Activated naive CD4-positive, alpha-beta T cell treated with Interleukin-2 at 50 U/mL for 16 hours (primary cell): ENCODE measurements at places on chromosomes 3 and 15.
A peak's percentile ranks its signal among the peaks of the same experiment; 100 is the strongest.

GRCh38 chr3:172104471-172105072, 65.2 kb downstream of the FNDC3B start:
- DNase-seq: no peak

- DNase-seq: no peak
Observed at GRCh38 chr3:177746337-177746933, 549.2 kb upstream of the TBL1XR1 start.

DNA sequence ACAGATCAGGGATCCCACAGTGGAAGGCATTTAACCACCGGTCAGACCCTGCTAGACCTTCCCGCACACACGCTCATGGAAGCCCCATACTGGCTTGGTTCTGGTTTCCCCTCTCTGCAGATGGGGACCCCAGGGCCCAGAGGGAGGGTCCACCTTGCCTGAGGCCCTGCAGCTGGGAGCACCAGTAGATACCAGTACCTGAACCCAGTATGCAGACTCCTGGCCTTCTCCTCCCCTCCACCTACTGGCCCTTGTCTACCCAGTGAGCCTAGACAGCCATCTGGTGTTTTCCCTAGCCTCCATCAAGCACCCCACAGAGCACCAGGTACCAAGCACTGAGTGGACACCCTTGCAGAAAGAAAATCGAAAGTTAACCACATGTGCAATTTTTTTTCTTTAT, 65.1 kb downstream of the MEGF11 start:
- DNase-seq: no peak

DNA sequence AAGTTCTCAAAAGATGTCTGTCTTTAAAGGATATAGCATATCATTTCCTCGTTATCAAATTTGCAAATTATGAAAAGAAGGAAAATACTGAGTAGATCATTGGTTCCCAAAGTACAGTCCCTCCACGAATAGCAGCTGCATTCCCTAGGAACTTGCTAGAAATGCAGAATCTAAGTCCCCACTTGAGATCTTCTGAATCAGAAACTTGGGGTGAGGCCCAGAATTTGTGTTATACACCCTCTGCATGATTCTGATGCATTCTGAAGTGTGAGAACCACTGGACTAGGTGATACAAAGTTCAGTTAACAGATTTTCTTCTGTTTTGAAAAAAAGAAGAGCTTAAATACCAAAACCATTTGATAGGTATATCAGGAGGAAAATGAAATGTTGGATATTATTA, 77.1 kb downstream of the SLC25A26 start:
- no peak for DNase-seq

DNA sequence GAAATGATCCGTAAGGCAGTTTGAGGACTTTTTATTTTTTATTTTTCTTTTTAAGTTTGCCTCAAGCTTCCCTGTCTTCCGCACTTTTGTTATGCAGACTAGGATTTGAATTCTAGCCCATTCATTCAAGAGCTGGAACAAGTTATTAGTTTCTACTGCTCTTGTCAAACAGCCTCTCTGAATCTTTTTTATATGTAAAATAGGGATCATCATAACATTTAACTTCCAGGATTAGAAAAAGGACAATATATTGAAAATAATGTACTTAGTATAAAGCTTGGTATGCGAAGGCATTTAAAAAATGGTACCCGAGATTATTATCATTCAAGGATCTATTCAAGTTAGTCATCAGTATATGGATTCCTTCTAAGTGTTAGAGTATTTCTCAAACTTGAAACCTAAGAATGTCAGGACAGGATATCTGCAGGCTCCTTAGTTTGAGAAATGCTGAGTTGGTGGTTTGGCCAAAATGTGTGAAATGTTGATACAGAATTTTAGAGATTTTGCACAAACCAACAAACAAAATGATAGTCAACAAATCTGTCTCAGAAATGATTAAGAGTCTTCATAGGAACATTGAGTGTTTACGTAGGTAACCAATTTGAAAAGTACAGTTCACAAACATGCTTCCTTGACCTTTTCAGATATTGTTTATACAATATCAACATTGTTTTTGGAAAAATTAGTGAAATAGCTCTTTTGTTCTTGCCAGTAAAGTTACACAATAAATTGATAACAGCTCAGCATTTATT, 40.5 kb upstream of the IGSF10 start:
- no peak for DNase-seq

GRCh38 chr3:192188218-192188835, 539.0 kb downstream of the FGF12 start:
- DNase-seq: peak; percentile 20

GRCh38 chr3:143035466-143036211, 34.3 kb downstream of the U2SURP start:
- DNase-seq: no peak

DNA sequence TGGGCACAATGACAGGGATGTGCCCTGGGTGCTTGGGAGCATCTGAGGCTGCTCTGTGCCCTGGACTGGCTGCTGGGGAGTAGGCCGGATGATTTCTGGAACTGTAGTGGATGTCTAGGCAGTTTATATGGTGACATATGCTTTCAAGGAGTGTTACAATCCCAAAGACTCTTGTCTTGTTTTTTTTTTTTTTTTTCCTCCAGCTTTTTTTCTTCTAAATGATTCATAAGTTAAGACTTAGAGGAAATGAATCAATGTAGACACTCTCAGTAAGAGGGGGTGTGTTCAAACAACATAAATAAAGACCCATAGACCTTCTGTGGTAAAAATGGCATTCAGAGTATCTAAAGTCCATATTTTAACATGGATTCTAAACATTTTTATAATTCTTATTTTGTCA, 706.1 kb upstream of the GOLIM4 start:
- DNase-seq: no peak

- DNase-seq: no peak
Observed at GRCh38 chr15:58387130-58387529, 44.7 kb upstream of the LIPC start.

GRCh38 chr3:115667738-115668065, 44.4 kb downstream of the GAP43 start:
- no peak for DNase-seq

DNA sequence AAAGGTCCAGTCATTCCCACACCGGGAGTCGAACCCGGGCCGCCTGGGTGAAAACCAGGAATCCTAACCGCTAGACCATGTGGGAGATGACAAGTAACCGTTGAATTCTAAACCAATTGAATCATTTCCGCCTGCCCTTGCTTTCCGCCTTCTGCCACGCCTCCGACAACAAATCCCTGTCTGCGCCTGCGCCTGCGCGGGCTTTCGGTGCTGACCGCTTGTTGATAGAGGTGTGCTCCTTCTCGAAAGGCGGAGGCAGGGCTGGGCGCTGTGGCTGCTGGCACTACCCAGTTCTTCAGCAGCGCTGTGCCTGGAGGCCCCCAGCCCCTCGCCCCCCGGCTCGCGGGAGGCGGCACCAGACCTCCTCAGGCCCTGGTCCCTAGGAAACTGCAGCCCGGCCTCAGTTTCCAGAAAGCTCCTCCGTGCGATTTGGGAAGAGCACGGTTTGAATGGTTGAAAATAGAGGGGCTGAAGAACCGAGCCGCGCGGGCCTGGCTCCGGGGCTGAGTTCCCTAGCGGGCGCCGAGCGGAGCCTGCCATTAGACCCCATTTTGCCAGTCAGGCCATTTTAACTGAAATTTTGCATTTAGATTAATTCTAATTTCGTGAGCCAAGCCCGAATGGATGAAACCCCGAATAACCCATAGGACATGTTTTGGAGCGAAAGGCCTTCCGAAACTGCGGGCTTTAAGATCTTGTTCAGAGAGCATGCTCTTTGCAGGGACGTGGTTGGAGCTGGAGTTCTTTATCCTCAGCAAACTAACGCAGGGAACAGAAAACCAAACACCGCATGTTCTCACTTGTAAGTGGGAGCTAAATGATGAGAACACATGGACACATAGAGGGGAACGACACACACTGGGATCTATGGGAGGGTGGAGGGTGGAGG, 219.3 kb upstream of the ATP10A start:
- DNase-seq: peak; percentile 95

DNA sequence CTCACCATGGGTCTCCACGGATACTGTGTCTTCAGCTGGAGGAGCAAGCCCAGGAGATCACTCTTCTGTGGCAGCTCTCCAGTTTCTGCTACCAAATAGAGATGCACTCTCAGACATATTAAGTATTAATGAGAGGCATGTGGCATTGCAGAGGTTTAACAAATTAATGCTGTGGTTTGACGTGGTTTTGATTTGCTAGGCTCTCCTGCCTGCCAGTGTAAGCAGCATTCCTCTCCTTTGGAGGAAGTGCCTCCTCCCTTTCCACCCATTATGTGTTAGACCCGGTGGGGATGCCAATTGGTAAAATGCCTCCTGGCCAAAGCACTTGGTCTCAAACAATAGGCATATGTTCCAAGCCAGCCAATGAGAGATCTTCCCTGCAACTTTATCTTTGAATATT, 124.8 kb downstream of the MYLK start:
- DNase-seq: no peak

DNA sequence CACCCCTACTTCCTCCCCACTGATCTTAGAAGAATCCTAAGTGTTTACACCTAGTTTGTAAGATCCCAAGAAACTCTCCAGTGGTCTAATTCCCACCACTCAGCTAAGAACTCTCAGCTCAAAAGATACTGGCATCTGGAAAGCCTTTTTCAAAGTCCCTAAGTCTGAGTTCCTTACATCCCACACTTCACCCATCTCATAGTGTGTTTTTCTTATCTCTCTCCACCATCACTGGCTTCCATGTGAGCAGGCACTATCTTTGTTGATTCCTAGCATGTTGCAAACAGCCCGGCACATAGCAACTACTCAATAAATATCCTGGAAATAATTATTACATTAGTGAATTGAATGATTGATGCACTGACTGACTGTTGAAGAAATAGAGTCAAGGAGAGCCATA, 173.7 kb downstream of the FHIT start:
- DNase-seq: no peak

GRCh38 chr3:164851204-164851603, 227.1 kb downstream of the SI start:
- DNase-seq: no peak

DNA sequence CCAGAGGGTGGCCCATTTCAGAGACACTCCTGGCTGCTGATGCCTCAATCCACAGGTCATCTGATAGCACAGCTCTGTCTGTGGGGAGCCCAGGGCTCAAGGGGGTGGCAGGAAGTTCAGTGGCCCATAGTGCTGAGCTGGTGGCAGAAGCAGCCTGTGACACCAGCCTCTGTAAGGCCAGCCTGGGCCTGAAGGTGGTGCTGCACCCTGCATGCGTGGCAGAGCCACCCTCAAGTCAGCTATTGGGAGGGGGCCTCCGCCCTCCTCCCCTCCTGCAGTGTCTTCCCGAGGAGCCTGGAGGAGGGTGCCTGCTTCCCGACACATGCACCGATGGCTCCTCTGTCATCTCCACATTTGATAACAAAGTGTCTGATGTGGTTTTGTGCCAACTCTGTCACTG, 3.0 kb downstream of the PLA1A start:
- DNase-seq: peak; percentile 27

- no peak for DNase-seq
Observed at GRCh38 chr3:79016587-79017376, 751.0 kb downstream of the ROBO1 start.

GRCh38 chr3:58490860-58491501, 915 bp upstream of the KCTD6 start:
- no peak for DNase-seq

DNA sequence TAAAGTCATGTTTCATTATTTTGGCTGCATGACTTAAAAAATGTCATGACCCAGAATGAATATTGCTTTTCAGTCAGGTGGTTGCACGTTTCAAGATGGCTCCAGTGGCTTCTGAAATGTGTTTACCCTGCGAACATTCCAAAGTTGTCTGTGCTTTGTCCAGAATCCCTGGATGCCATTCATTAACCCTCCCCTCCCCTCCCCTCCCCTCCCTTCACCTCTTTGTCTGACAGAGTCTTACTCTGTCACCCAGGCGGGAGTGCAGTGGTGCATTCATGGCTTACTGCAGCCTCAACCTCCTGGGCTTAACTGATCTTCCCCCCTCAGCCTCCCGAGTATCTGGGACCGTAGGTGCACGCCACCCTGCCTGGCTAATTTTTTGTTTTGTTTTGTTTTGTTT, 308.0 kb downstream of the PTPRG start:
- no peak for DNase-seq

DNA sequence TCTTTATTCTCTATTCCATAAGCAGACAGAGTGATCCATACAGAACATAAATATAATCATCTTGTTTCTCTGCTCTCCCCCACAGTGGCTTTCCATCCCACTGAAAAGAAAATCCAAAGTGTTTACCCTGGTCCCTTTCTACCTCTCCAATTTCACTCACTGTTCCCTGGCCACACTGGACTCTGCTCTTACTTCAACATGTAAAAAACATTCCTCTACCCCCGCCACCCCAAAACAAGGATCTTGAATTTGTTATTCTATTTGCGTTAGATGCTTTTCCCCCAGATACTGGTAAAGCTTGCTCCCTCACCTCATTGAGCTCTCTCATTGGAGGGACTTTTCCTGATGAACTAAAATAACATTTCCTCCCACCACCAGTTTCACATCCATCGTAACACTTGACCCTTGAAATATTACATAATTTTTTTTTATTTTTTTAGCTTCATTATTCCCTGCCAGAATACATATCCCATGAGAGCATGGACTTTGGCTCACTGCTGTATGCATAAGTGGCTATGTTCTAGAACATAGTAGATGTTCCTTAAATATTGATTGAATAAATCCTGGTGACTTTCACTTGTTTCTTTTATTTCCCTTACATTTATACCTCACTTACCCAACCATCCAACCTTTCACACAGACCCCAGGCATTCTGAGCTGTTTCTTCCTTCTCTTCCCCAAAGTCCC, 162.7 kb upstream of the MEIS2 start:
- no peak for DNase-seq

DNA sequence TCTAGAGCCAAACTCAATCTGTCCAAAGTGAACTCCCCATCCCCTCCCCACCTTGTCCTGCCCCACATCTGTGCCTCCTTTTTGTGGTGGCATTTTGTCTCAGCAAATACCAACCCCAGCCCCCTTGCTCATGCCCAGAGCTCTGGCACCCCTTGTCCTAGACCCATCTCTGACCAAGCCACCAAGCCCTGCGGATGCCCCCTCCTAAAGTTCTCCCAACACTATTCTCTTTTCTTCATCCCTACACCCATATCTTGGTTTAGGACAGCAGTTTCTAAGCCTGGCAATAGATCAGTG, 17.7 kb downstream of the ACAA1 start:
- DNase-seq: no peak

DNA sequence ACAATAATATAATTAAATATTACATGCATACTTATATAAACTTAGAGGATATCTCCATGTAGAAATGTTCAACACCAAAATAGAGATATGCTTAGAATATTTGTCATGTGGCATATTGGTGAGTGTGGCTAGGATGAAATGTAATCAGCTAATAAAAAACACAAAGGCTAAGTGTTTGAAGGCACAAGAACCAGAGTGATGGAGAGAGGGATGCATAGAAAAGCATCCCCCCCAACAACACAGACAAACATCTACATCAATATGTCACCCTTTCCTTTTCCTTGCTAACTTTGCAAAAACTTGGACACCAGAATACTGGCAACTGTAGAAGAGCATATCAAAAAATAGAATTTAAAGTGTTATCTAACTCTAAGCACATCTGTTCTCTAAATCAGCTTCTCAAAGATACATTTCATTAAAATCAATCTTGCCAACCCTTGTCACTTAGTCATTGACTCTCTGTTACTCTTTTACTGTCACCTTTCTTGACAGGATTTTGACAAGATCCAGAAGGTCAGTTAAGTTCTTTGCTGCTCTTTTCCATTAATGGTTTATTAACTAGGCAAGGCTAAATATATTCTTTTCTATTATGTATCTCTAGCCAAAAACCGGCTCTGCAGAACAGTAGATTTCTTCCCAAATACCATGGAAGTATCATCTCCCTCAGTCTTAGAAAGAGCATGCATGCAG, 695.9 kb downstream of the OTOL1 start:
- DNase-seq: no peak
